ENCODE measurements at places on chromosomes 4 and X.

DNA sequence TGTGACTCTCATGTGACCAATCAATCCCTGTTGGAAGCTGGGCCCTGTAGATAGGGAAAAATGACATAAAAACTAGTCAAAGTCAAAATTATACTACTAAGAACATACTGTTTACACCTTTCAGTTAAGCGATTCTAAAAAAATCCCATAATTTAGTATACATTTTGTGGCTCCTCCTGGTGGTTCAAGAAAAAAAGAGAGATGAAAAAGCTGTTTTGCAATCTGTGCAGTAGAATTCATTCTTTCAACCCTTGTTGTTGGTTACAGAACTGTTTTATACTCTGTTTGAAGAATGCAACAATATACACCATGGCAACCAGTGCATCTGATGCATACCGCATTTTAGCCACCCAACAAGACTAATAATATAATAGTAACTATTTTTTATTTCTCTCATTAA is 66.8 kb upstream of the ANK2 start:
- no peak for DNase-seq

- DNase-seq: no peak
Observed at GRCh38 chr4:99102634-99103033, 14.0 kb upstream of the ADH5 start.

- no peak for DNase-seq
Observed at GRCh38 chr4:185424905-185425646, 688 bp downstream of the UFSP2 start.

DNA sequence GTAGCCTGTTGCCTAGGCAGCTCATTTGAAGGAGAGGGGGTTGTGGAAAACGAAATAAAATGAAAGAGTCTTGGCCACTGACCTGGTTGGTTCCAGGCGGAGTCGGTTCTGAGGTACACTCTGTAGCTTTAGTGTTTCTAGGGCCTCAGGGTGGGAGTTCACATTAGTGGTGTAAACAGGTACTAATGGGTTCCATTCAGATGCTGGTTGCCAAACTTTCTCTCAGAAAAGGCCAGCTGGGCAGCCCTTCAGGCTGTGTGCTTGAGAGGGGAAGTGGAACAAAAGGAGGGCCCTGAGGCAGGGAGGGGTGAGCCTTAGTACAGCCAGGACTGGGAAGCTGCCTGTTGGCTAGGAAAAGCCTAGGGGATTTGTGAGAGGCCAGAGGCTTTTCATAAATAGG is 24.8 kb downstream of the NHSL2 start:
- DNase-seq: no peak

DNA sequence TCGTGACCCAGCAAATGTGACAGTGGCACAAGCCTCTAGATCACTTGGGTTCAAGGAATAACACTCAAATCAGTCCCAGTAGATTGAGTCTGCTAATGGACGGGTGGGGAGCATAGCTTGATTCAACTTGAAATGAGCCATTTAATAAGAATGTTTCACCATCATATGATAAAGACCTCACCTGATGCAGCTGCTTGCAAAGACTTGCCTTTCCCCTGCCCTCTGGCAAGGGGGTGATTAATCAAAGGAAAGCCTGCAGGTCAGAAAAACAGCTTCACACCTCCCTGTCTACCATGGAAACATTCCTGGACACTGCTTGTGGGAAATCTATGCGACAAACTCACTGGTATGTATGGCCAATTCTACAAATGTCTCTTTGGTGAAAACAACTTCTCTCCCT is 54.5 kb downstream of the CD99L2 start:
- no peak for DNase-seq

DNA sequence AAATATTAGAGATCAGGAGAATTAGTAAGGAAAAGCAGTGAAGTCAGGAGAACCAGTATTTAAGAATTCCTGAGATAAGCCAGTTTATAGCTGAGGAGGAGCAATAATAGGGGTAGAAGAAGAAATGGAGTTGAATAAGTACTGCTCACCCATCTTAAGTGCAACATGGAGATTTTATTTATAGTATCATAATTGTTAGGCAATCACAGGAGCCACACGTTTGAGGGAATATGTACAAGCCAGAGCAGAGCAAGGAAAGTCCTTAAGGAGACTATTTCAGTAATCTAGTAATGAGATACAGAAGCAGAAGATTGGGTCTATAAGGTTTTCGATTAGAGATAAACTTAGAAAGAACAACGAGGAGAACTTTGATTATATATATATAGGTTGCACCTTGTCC is 145.0 kb downstream of the KDM6A start:
- no peak for DNase-seq

- no peak for DNase-seq
Observed at GRCh38 chr4:2734612-2735011, 21.5 kb downstream of the TNIP2 start.

- no peak for DNase-seq
Observed at GRCh38 chrX:109624641-109625616, at the start of gene KCNE5. TSS of gene KCNE5 (minus strand) at chrX:109625172. CDS start at chrX:109625020, 152 bp downstream.

- no peak for DNase-seq
Observed at GRCh38 chr4:88003261-88003660, 4.2 kb upstream of the PKD2 start.

- no peak for DNase-seq
Observed at GRCh38 chr4:75179510-75179909, 246.6 kb downstream of the PARM1 start.

GRCh38 chr4:145525291-145525740 is 43.7 kb downstream of the SMAD1 start:
- DNase-seq: no peak

DNA sequence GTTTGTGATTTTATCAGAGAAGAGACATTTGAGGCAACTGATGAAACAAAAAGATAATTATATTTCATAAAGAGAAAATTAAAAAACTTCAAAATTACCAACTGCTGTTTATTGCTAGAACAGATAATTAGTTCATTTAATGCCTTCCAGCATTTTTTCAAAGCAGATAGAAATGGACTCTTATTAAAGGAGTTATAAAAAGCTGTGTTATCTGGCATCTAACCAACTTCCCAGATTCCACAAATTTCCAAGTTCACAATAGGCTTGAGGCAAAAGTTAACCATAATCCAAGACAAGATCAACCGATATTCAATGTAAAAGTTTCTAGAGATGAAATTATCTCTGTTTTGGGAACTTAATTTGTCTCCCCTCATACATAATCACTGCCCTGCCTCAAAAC is 152.4 kb downstream of the TSPAN5 start:
- DNase-seq: no peak

- no peak for DNase-seq
Observed at GRCh38 chrX:3598046-3598605, 115.3 kb downstream of the PRKX start.

DNA sequence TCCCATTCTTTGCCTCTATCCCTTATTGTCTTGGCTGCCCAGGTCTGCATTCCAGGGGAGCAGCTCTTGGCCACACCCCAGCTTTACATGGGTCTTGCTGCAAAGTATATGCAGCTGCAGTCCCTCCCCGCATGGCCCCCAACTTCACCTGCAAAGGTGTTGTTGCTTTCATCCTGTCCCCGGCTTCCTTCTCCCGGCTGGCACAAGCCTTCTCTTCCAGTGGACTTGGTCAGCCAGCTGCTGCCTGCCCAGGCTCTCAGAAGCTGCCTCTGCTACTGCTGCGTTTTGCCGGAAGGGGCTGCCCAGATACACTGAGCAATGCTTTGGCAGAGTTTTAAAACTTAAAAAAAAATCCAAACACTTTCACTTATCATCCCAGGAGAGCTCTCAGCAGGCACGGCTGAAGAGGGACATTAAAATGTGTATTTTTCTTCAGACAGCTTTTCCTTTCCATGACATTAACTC is 121.2 kb upstream of the PDLIM3 start:
- DNase-seq: no peak

- no peak for DNase-seq
Observed at GRCh38 chr4:105714932-105715331, 6.3 kb downstream of the GSTCD start.

- no peak for DNase-seq
Observed at GRCh38 chrX:124931958-124932357, 387.7 kb upstream of the TEX13C start.

- no peak for DNase-seq
Observed at GRCh38 chrX:134743091-134743490, 84.8 kb upstream of the PLAC1 start.

DNA sequence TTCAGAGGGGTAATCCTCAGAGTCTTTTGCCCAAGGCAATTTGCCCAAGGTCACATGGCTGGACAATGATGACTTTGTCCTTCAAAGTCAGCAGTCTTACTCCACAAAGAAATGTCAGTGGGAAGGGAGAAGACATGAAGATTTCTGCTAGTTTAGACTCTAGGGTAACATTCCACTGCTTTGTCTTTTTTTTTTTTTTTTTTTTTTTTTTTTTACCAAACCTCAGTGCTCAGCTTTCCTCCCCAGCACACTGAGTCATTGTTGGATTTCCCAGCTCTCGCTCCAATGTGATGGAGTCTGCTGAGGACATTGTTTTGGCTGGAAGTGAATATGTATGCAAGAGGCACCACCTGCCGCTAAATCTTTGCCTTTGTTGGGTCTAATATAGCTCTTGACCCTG is 7.2 kb upstream of the C1QTNF7 start:
- DNase-seq: no peak

- no peak for DNase-seq
Observed at GRCh38 chr4:18880871-18881270, 859.3 kb upstream of the LCORL start.

DNA sequence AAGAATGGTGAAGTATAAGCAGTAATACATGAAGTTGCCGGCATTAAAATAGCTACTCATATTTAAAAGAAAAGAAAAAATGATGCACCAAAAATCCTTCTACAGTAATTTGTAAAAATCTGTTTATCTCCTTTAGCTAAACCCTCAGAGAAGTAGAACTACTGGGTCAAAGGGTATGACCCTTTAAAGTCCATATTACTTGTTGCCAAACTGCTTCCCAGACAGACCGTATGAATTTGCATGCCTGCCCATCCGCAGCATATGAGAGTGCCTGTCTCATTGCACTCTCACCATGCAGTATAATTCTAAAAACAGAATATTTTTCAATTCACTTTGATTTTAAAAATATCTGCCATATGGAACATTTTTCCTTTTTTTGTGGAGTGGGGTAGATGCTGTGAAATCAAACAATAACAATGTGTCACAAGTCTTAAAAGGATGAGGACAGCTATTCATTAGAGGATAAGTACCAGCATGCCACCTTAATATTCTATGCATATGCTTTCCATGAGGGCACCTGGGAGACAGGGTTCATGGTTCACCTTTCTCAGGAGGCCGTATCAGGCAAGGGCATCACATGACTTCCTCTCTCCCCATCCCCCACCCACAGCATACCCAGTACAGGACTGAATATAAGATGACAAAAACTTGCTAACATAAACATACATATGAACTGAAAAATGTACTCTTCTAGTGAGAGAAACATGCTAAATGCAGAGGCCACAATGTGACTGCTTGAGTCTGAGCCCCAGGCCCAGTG is 17.8 kb downstream of the ZDHHC9 start:
- no peak for DNase-seq

DNA sequence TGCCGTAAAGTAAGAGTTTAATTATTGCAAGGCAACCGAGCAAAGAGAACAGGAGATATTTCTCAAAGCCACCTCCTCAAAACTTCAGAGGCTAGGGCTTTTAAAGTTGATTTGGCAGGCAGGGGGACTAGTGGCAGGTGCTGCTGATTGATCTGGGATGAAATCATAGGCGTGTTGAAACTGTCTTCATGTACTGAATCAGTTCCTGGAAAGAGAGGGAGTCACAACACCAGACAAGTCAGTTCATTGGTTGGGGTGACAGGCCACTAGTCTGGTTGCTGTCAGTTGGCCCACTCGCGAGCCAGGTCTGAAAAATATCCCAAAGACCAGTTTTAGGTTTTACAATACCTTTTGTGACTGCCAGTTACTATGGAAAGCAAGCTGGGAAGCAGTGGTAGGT is 10.8 kb upstream of the VCX3A start:
- DNase-seq: no peak

GRCh38 chr4:184790826-184791225 is 34.9 kb downstream of the ACSL1 start:
- no peak for DNase-seq

- no peak for DNase-seq
Observed at GRCh38 chr4:125316401-125316790, 1.6 kb downstream of the FAT4 start.

DNA sequence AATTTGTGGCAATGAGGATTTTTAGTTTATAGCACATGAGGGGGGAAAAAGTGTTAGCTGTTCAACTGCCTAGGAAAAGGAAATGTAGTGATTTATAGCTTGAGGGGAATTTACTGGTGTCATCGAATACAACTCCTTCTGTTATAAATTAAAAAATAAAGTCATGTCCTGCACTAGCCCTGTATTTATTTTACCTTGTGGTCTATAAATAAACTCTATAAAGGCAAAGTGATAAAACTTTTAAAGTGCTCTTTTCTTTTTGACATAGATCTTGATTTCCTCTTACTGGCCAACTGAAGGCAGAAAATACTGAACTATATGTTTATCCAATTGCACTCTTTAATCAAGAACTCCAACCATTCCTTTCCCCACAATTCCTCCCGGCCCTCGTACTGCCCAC is 672.1 kb upstream of the SLIT2 start:
- DNase-seq: no peak

- DNase-seq: no peak
Observed at GRCh38 chr4:38180456-38180855, 220.3 kb downstream of the PTTG2 start.

- no peak for DNase-seq
Observed at GRCh38 chr4:126838941-126839679, 793.6 kb upstream of the INTU start.

- DNase-seq: no peak
Observed at GRCh38 chrX:42754603-42755002, 23.4 kb downstream of the PPP1R2C start.

DNA sequence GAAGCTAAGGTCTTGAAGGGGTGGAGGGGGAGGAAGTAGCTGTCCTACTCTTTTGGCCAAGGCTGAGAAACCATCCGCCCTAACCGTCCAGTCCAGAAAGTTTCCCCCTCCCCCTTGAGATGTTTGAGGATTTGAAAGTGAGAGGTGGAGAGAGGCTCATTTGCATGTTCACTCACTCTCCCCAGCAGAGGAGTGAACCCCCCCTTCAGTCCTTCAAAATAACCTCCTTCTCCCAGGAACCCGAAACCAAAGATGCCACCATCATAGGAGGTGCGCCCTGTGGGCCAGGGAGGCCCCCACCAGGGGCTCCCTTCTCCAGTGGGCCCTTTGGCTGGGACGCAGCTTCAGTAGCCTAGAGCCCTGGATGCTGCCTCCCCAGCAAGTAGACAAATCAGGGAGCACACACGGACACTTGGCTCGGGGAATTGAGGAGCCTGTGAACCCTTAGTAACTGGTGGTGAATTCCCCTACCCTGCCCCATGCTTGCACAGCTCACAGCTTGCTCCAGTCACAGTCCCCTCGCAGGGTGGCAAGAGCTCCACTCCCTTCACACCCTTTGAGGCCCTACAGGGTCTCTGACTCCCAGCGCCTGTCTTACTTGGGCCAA is 25.6 kb downstream of the ELF4 start:
- DNase-seq: no peak

- DNase-seq: no peak
Observed at GRCh38 chrX:108072746-108073145, 18.6 kb downstream of the PSMD10 start.
